ENCODE measurements at places on chromosomes 7 and 10.
A peak's percentile ranks its signal among the peaks of the same experiment; 100 is the strongest.

DNA sequence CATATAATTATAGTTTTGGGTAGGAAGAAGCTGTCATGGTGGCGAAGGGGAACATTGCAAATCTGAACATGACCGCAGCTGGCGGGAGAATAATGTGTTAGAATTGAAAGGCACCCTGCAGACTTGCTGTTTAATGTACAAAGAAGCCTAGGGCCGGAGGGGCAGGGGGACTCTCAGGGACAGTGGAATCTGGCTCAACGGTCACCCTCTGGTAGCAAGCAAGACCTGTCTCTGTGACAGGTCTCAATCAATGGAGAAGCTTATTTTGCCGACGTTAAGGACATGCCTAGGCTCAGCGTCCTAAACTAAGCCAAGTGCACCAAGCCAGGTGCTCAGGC is 177.3 kb downstream of the NSUN6 start:
- no peak overlapping the region for H3K4me3 ChIP-seq
- DNase-seq, result no peak
- no peaks in the 10 kb centered on the region for H3K27me3 ChIP-seq
- H3K36me3 ChIP-seq, result no peaks in the 10 kb centered on the region

DNA sequence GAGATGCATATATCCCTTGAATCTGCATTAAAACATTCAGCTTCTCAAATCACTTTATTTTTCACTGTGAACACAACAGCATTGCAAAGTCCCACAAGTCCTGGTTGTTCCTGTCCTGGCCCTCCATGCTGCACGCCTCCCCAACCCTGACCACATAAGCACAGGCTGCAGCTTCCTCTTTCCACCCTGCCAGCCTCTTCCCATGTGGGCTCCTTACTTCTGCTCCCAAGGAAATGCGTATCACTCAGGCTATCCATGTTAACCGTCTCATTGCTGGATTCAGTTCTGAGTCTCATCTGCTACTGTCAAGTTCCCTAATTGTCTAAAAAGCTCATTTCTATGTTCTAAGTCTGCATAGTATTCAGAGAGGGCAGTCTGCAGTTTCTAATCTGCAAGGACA is 89.7 kb upstream of the ZPBP start:
- H3K4me1 ChIP-seq, result no peaks in the 10 kb centered on the region
- H3K27ac ChIP-seq, result no peak overlapping the region

- H3K27ac ChIP-seq, result peak overlapping the region; percentile 93
- H3K4me1 ChIP-seq, result peaks cover 3% of the 10 kb centered on the region
- H3K36me3 ChIP-seq, result no peaks in the 10 kb centered on the region
- peak; percentile 75 for DNase-seq
- peak overlapping the region; percentile 97 for H3K4me3 ChIP-seq
Observed at GRCh38 chr10:17229016-17229716, 1.1 kb downstream of the VIM start.

- no peak overlapping the region for H3K4me3 ChIP-seq
- no peaks in the 10 kb centered on the region for H3K4me1 ChIP-seq
- DNase-seq, result no peak
- H3K27me3 ChIP-seq, result no peaks in the 10 kb centered on the region
Observed at GRCh38 chr10:115659616-115660015, 566.5 kb downstream of the ATRNL1 start.

- H3K36me3 ChIP-seq, result no peaks in the 10 kb centered on the region
- H3K4me1 ChIP-seq, result no peaks in the 10 kb centered on the region
- no peak for DNase-seq
- no peaks in the 10 kb centered on the region for H3K27me3 ChIP-seq
- H3K27ac ChIP-seq, result no peak overlapping the region
- H3K4me3 ChIP-seq, result no peak overlapping the region
Observed at GRCh38 chr7:82964150-82964882, 198.4 kb downstream of the PCLO start.

- no peaks in the 10 kb centered on the region for H3K4me1 ChIP-seq
- H3K36me3 ChIP-seq, result no peaks in the 10 kb centered on the region
- no peak for DNase-seq
Observed at GRCh38 chr7:99525713-99526440, 21.4 kb downstream of the ZKSCAN5 start.

GRCh38 chr7:101121991-101122932 is 4.6 kb upstream of the SERPINE1 start:
- DNase-seq, result no peak
- H3K27ac ChIP-seq, result peak overlapping the region; percentile 69
- H3K4me3 ChIP-seq, result peak overlapping the region; percentile 62
- no peaks in the 10 kb centered on the region for H3K36me3 ChIP-seq
- no peaks in the 10 kb centered on the region for H3K27me3 ChIP-seq
- no peaks in the 10 kb centered on the region for H3K4me1 ChIP-seq

DNA sequence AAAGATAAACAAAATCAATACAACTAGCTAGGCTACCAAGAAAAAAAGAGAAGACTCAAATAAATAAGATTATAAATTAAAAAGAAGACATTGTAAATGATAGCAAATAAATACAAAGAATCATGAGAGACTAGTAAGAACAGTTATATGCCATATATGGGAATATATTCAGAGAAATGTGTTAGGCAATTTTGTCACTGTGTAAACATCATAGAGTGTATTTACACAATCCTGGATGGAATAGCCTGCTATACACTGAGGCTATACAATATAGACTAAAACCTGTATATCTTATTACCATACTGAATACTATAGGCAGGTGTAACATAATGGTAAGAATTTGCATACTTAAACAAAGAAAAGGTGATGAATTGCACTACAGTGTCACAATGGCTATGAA is 717.4 kb downstream of the PARD3 start:
- DNase-seq, result no peak
- H3K27me3 ChIP-seq, result no peaks in the 10 kb centered on the region
- no peak overlapping the region for H3K4me3 ChIP-seq
- no peaks in the 10 kb centered on the region for H3K36me3 ChIP-seq
- H3K27ac ChIP-seq, result no peak overlapping the region

DNA sequence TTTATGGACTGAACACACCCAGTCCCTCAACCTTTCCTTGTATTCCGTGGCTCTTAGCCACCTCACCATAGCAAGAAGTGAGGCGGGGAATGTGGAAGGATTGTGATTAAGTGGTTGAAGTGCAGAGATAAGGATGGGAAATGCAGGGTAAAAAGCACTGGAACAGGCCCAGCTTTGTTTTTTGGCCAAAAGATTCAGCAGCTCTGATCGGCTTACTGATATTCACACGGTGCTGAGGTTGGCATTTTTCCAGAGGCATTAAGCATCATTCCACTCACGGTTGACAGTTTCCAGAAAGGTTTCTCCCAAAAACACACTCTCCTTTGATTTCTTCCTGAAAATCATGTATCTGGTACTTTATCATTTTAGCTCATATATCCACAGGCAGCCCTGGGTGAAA is 544.2 kb downstream of the CNTNAP2 start:
- no peak overlapping the region for H3K4me3 ChIP-seq
- H3K4me1 ChIP-seq, result no peaks in the 10 kb centered on the region
- no peaks in the 10 kb centered on the region for H3K27me3 ChIP-seq
- H3K27ac ChIP-seq, result no peak overlapping the region

- no peaks in the 10 kb centered on the region for H3K36me3 ChIP-seq
- H3K27me3 ChIP-seq, result no peaks in the 10 kb centered on the region
- peak overlapping the region; percentile 71 for H3K27ac ChIP-seq
- peak; percentile 26 for DNase-seq
- H3K4me1 ChIP-seq, result no peaks in the 10 kb centered on the region
Observed at GRCh38 chr7:24778543-24779282, 21.4 kb upstream of the GSDME start.

DNA sequence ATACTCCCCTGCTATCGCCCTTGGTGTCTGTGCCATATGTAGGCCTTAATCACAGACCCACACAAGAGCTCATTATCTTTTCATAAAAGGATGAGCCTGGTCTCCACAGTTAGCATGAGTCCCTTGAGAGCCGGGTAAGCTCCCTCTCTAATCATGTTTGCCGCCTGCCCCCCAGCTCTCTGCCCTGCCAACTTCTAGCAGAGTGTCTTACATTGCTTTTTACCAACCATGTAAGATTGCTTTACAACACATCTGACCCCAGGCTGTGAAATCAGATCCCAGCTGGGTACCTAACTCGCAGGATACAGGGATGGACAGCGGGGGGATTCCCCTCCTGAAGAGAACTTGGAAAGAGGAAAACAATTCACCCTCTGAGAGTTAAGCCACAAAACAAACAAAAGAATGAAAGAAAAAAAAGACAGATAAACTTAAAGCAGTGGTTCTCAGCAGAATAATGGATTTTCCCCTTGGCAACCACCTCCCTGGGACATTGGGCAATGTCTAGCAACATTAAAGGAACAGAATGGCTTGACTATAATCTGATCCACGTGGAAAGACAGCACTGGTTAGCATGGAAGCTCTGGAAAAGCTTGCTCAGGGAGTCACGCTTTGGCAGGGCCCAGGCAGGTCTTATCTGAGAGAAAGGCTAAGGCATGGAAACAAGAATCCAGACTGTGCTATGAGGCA is 39.4 kb upstream of the ATOH7 start:
- no peak overlapping the region for H3K4me3 ChIP-seq
- H3K27ac ChIP-seq, result no peak overlapping the region
- DNase-seq, result no peak
- no peaks in the 10 kb centered on the region for H3K27me3 ChIP-seq
- no peaks in the 10 kb centered on the region for H3K4me1 ChIP-seq
- H3K36me3 ChIP-seq, result no peaks in the 10 kb centered on the region

DNA sequence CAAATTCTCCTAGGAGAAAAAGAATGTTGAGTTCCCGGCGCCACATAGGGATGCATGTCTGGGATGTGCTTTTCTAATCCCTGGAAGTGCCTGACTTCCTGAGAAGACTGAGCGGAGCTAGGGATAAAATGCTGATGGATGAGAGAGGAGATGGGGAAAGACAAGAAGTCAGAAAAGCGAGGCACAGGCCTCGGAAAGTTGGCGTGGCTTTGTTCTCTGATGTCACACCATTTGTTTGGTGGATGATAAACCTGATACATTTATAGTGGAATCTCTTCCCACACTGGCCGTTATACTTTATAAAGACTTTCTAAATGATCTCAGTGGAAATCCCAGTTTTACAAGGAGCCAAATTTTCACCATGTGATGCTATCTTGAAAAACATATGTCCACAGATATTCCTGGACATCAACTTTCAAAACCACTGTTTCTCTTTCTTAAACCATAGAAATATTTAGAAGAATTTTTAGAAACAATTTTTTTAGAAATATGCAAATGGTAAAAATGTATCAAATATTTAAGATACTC is 188.8 kb upstream of the SVIL start:
- H3K27ac ChIP-seq, result no peak overlapping the region

GRCh38 chr10:24254180-24254579 is 45.2 kb downstream of the KIAA1217 start:
- DNase-seq, result no peak
- no peaks in the 10 kb centered on the region for H3K27me3 ChIP-seq
- H3K4me3 ChIP-seq, result no peak overlapping the region
- peaks cover 11% of the 10 kb centered on the region for H3K4me1 ChIP-seq

- H3K4me3 ChIP-seq, result no peak overlapping the region
- no peak overlapping the region for H3K27ac ChIP-seq
- no peak for DNase-seq
- no peaks in the 10 kb centered on the region for H3K36me3 ChIP-seq
Observed at GRCh38 chr10:86001521-86001920, 365.1 kb downstream of the GRID1 start.
